ENCODE measurements at places on chromosomes 2 and 18.

DNA sequence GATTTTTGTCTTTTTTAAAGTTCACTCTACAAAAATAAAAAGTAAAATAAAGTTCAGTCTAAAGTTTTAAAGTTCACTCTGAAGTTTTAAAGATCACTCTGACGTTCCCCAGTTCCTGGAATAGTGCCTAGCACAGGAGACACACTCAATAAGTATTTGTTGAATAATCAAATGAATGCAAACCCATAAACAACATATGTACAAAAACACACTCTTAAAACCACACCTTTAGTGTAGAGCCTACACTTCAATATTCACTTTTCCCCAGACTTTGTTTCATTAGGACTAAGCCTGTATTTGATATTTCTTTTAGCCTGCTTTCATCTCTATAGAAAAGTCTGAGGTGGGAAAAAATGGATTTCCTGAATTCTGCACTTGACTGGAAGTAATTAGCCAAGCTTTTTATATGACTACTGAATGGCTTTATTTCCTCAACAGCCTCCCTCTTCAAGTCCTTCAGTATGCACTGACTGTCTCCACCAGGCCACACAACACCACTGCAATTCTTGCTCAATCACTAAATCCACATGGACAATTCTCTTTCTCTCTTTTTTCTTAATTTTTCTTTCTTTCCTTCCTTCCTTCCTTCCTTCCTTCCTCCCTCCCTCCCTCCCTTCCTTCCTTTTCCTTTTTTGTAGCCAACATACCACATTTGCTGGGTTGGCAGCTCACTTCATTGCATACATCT, 104.6 kb downstream of the SS18 start:
- no peak for DNase-seq

DNA sequence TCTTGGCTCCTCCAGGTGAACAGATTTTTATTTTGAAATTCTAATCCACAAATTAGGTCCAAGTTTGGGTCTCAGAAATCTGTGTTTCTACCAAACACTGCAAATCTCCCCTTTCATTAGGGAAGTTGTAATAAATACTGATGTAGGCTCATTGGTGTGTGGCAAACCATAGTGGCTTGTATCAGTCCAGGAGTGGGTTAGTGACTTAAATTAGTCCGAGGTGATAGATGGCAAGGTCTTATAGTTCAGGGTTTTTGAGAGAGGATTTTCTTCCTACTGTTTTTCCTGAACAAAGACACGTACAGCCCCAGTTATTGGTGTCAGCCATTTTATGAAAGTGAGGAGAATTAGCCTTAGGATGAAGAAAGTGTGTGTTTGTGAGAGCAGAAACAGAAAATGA, 74.6 kb downstream of the RPRM start:
- no peak for DNase-seq

DNA sequence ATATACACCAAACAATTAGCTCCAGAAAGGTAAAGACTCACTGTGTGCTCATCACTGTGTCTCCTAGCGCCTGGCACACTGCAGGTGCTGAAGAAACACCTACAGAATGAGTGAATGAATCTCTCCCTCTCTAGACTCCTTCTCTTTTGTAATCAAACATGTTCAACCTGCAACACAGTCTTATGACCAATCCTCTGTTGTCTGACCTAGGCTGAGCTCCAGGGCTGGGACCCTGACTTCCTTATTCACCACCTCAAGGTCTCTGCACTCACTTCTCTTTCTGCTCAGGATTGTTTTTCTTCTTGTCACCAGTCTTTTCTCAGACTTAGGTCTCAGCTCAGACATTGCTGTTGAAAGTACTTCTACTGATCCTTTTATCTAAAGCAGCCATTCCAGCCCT, 9.8 kb downstream of the CKAP2L start:
- no peak for DNase-seq

- peak; percentile 69 for DNase-seq
These were observed at the start of gene MRO for GRCh38 chr18:50819728-50820378. TSS of gene MRO (minus strand) at chr18:50820016. CDS start at chr18:50809400, 10,616 bp downstream.

DNA sequence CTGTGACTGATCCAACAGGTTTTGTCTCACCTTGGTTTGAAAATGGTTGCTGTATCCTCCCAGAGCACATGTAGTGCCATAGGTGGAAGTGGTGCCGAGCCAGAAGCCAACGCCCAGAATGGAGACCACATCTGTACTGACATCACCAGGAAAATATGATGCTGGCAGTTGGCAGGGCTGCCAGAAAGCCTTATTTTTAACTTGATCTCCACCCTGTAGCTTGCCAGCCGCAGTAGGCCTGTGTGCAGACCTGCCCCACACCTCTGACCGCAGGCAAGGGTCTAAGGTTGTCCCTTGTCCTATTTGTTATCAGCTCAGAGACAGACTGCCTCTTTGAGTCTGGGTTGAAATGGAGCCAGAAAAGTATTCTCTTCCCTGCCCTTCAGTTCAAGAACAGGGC, 123.5 kb upstream of the EML6 start:
- DNase-seq = no peak

DNA sequence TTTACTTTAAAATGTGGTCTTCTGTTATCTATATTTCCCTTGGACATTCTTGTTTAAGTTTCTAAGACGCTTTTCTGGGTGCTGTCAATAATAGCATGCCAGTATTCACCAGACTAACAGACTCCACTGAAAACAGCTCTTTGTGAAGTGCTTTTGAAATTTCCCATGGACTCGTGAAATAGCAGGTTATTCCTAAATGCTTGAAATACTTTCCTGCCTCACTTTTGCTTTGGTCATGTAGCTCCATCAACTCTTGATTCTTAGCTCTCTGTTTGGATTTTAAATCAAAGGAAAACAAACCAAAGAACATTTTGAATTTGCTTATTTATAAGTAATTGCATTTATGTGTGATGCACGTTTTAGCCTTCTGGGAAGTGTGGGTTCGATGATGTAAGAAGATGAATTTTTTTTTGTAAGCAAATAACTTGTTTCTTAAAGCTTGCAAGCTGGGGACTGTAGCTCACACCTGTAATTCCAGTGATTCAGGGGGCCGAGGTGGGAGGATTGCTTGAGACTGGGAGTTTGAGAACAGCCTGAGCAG, 147.8 kb downstream of the WDSUB1 start:
- DNase-seq = no peak

- no peak for DNase-seq
These were observed 55.6 kb downstream of the MYT1L start for GRCh38 chr2:2275451-2275850.

DNA sequence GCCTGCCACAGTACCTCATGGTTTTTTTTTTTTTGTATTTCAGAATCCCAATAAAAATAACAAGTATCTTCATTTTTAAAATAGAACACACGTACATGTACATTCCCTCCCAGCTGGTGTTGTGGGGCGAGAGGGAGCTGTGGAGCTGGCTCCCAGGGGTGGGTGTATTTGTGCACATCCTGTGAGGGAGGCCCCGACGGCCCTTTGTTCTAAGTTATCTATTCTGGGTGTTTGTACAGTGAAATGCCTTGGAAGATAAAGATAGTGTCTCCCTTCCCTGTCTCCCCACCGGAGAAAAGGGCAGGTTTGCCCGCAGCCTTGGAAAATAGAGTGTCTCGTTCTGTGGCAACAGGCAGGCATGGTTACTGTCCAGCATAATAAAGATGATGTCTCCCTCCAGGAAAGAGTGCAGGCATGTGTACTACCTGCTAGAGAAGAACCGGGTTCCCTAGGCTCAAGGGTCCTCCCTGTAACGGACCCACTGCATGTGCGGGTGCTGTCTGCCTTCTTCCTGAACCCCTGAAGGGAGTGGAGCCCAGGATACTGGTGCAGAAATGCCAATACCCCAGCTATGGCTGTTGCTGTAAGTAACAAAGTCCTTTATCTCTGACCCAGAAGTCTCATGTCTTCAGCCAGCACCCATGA, 12.1 kb upstream of the ALLC start:
- DNase-seq = no peak

- no peak for DNase-seq
These were observed 64.5 kb downstream of the RRM2 start for GRCh38 chr2:10186868-10187535.

GRCh38 chr2:156110890-156111289, 221.6 kb downstream of the NR4A2 start:
- DNase-seq = no peak

GRCh38 chr2:23509596-23510292, 124.8 kb downstream of the KLHL29 start:
- no peak for DNase-seq

- DNase-seq = no peak
These were observed 2.7 kb upstream of the COL3A1 start for GRCh38 chr2:188971432-188971861.

- DNase-seq = no peak
These were observed 27.1 kb downstream of the RALB start for GRCh38 chr2:120279708-120280107.

GRCh38 chr2:43114210-43114609, 112.2 kb downstream of the ZFP36L2 start:
- no peak for DNase-seq

GRCh38 chr18:27227721-27228120, 42.6 kb upstream of the CHST9 start:
- no peak for DNase-seq

DNA sequence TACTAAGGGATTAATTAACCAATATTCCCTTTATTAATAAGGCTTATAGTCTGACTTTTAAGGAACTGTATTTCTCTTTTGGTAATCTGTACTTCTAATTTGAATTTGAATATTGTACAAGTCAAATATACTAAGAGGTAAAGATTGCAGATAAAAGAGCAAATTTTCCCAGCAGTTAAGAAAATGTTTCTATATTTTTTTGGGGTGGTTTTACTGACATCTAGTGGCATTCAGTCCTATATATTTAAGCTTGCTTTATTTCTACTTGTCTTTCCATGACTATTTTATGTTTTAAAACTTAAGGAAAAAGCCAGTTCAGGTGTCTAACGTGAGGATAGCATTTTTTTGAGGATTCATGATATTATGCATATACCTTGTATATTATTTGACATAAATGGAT, 41.6 kb downstream of the TDRD15 start:
- no peak for DNase-seq

DNA sequence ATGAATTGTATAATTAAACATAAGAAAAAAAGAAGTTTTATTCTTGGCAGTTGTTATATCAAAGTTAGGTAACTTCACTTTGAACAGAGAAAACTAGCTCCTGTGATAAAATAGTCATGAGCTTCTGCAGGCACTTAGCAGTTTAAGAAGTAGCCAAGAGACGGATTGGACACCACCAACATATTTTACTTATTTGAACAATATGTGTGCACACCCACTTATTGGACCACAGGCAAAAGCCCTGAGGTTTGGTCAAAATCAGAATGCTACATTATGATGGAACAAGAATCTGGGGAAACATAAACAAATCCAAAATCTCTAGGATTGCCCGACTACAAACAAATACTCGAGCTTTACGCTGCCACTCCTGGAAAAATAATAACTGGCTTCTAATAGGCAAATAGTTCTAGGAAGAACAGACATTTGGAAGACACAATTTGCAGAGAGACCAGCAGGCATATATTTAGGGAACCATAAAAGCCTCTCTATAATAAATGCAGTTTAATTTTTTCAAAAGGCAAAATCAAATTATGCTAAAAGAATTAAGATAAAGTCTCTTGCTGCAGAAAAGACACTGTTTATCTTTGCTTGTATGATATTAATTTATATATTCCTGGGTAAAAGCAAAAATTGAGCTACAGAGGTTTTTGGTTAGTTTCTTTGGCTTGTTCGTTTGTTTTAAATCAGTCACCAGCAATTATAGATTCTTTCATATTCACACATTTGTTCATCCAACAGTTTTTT, 117.9 kb downstream of the CDC42EP3 start:
- no peak for DNase-seq

DNA sequence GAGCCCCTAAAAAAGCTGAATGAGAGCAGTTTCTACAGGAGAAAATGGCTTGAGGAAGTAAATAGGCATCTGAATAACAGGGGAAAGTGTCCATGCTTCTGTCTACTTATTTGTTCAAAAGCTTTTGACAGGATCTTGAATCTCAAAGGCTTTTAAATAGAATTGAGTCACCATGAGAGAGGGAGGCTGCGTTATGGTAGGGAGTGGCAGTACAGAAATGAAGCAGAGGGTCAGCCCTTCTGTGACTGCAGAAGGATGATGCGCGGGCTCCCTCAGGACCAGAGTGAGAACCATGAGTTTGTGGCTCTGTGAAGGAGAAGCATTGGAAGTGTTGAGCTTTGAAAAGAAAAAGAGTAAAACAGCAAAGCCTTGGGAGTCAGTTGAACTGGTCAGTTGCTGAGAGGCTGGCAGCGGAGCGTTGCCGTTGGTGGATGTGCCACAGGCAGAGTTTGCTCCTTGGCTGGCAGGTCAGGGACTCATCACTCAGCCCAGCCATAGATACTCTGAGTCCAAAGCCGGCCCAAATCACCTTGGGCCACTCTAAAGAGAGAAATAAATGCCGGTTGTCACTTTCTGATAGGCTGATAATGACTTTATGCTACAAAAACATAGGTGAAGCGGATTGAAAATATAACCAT, 17.4 kb downstream of the COPS7B start:
- no peak for DNase-seq

GRCh38 chr2:101256316-101256715, 3.6 kb downstream of the CNOT11 start:
- no peak for DNase-seq

- DNase-seq = no peak
These were observed 81.5 kb downstream of the DPP4 start for GRCh38 chr2:161992531-161992930.

- DNase-seq = no peak
These were observed 800.1 kb downstream of the SATB2 start for GRCh38 chr2:198657512-198658121.

DNA sequence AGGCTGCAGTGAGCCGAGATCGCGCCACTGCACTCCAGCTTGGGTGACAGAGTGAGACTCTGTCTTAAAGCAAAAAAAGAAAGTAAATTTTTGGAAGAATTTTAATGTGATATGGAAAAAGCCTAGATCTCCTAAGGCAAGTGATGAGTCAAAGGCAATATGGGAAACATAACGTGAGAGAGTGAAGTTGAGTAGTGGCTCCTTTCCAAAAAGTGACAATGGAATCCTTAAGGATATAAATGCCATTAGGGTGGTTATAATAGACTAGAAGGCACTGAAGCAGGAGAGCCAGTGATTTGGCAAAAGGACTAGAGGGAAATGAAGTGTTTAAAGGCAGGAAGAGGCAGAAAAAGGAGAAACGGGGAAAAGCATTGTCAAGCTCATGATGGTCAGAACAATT, 25.6 kb downstream of the ARHGAP28 start:
- DNase-seq = no peak

DNA sequence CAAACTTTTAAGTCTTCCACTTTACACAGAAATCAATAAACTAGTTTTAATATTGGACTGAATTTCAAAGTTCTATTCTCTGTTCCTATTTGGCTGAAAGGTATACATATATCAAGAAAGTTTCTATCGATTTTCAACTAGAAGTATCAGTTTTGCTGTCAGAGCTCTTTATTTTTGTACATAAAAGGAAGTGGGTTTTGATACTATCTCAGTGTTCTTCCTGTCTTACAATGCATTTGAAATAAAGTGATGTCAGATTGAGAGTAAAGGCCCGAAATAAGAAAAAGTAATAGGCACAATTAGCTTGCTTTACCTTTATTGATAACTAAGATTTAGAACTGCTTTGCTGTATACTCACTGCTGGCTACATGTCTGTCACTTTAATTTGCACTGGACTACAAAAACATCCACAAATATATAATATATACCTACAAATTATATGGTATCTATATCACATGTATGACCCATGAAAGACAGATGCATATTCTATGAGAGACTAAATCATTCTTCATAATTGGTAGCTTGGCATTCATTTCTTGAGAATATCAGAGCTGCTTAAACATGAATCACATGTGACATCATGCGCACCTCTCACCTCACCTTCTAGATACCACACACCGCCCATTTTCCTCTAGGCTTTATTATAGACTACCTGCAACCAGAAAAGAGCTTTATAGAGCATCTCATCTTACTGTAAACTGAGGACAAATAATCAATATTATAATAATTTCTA, 83.6 kb downstream of the ASXL2 start:
- no peak for DNase-seq
